SK-N-SH treated with all-trans-retinoic acid at 6 μM for 48 hours (cell line): ENCODE measurements at places on chromosomes 3 and 15.

DNA sequence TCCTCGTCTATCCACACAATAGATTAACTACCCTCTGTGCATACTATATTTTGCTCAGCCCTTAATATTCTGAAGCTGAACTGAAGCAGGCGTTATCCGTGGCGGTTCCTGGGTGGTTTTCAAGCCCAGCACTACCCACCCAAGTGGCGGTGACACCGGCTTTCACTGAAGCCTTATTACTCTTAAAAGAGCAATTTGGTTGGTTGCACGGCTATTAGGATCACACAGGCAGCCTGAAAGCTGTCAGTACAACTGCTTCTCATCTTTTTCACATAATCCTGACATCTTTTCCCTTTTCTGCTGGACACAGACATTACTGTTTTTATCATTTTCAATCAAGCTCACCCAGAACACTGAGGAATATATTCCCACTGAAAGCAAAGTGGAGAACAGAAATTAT is 525.3 kb upstream of the ZNF717 start:
- no peak for ATAC-seq

DNA sequence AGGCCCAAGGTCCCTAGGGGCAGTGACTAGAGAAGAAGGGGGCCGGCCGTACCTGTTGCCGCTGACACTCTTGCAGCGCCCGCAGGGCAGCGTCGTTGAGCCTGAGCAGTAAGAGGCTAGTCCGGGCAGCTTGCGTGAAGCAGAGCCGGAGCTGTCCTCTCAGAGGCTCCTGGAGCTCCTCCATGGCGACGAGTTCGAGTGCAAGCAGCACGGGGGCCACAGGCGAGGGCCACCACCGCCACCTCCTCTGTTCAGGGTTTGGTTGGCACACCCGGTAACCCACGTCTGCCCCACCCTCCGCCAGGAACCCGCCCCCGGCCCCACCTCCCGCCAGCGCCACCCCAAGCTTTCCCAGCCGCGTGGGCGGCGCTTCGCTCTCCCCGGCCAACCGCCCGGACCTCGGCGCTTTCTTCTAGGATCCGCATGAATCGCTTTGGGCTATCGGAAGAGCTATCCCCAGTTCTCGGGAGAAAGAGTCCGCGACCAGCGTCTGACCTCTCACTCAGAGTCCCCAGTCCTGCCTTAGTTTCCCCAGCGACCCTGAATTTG is at the start of gene ELL3:
ELL3 (minus strand) TSS at position 249 of the 549 bp plus-strand sequence; CDS start at position 184, 65 bp downstream.
- ATAC-seq: peak; percentile 74

DNA sequence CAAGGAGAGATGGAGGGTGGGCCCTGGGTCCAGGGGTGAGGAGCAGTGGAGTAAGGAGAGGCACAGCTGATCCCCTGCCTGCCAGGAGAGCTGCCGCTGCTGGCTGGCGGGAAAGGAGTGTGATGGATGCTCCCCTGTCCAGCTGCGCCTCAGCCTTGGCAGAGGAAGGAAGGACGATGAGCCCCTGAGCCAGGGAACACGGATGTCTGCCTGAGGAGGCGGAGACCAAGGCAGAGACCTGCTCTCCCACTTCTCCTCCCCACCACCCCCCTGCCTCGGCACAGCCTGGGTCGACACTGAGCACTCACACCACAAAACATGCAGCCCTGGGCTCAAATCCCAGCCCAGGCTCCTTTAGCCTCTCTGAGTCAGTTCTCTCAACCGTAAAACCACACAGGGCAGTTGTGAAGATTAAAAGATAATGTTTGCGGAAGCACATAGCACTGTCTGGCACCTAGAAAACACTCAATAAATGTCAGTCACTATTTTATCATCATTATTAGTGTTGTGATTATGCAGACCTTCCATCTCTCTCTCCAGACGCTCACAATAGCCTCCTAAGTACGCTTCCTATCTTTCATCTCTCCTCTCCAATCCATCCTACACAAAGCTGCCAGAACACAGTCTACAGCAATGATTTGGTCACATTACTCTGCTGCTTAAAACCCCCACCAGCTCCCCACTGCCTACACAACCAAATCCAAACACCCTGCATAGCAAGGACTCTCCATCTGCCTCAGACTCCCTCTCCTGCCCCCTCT is 52.2 kb downstream of the SEMA5B start:
- peak; percentile 80 for ATAC-seq

GRCh38 chr3:167653760-167654159 is at the start of gene WDR49:
WDR49 (minus strand) TSS chr3:167653942; CDS start chr3:167653425, 517 bp downstream.
- no peak for ATAC-seq

- no peak for ATAC-seq
Measured at GRCh38 chr15:73918784-73919183, 7.5 kb upstream of the LOXL1 start.

DNA sequence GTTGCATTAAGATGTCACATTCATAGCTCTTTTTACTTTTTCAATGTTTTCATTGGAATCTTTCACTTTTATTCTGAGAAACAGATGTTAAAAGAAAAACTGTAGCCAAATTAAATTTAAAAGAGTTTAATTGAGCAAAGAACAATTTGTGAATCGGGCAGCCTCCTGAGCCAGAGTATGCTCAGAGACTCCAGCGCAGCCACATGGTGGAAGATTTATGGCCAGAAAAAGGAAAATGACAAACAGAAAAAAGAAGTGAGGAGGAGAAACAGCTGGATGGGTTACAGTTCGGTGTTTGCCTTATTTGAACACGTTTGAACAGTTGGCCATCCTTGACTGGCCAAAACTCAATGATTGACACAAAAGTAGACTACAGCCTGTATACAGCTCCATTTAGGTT is 33.8 kb upstream of the RAB11A start:
- ATAC-seq: no peak

GRCh38 chr3:71816767-71817156 is 31.8 kb upstream of the PROK2 start:
- ATAC-seq: no peak

DNA sequence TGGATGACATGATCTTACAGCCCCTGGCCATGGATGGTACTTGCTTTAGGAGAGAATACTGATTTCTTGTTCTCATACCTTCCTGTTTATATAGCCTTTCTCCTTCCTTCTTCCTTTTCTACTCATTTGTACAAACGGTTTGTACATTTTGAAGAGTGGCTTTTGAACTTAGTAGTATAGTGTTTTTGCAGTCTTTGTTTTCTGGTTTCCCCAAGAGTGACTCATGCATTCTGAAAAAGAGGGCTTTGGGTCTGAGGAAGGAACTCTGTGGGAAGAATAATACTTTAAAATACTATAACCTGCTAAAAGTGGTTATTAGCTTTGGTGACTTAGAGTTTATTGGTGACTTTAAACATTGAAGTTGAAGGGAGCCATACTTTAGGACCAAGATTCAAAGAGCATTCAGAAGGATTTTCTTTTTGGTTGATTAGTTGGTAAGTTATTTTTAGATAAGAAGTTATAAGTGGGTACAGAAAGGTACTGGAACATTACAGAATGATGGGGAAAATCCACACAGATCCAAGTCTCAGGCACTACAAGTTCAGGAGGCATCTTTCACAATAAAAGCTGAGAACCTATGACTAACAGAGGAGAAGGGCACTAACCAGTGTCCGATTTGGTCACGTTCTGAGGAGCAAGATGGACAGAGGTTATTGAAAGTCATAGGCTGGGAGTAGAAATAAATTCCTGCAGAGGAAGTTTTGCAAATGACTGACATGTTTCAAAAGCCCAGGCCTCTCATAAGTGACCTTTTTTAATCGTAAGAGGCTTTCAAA is 369.6 kb upstream of the AZI2 start:
- no peak for ATAC-seq

DNA sequence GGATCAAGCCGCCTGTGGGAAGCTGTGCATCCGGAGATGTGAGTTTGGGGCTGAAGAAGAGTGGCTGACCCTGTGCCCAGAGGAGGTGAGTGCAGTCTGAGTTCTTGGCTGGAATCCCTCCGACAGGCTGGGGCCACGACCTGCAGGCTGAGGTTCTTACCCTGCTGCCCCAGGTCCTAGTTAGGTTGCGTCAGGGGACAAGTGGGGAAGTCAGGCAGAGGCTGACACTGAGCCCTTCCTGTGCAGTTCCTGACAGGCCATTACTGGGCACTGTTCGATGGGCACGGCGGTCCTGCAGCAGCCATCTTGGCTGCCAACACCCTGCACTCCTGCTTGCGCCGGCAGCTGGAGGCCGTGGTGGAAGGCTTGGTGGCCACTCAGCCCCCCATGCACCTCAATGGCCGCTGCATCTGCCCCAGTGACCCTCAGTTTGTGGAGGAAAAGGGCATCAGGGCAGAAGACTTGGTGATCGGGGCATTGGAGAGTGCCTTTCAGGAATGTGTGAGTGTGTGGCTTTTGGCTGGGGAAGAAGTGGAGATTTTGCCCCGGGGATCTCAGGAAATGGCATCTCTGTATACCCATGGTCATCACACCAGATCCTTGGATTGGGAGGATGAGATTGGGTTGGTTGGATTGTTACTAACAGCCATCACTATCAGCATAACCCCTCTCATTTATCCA is 1.3 kb downstream of the PPM1M start:
- ATAC-seq: peak; percentile 5; the same call in 2 of the 3 replicates

DNA sequence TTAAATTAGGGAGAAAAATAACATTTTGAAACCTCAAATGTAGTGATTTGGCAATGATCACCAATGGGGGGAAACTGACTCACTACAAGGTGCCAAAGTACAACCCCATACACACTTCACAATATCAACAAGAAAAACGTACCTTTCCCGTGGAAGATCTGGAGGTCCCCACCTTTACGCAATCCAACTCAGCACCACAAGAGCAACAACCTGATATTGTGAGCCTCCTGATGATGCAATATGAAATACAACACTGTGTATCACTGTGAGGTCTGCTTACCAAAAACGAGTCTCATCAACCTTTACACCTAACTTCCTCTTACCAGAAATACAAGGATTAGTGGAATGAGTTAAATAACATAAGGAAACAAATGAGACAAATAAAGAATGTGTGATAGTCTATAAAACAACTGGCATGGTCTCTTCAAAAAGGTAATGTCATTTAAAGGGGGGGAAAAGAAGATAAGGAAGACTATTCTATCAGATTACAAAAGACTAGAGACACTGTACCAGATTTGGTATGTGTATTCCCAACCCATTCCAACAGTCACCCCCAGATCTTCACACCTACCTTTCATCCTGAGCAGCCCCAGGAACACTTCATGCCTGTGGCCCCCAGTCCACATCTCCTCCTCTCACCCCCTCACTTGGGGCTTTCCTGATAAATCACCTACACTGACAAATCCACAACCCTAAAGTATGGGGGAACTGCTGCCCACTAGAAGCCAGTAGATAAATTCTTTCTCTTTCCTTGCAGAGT is 27.7 kb downstream of the DLG1 start:
- ATAC-seq: no peak

DNA sequence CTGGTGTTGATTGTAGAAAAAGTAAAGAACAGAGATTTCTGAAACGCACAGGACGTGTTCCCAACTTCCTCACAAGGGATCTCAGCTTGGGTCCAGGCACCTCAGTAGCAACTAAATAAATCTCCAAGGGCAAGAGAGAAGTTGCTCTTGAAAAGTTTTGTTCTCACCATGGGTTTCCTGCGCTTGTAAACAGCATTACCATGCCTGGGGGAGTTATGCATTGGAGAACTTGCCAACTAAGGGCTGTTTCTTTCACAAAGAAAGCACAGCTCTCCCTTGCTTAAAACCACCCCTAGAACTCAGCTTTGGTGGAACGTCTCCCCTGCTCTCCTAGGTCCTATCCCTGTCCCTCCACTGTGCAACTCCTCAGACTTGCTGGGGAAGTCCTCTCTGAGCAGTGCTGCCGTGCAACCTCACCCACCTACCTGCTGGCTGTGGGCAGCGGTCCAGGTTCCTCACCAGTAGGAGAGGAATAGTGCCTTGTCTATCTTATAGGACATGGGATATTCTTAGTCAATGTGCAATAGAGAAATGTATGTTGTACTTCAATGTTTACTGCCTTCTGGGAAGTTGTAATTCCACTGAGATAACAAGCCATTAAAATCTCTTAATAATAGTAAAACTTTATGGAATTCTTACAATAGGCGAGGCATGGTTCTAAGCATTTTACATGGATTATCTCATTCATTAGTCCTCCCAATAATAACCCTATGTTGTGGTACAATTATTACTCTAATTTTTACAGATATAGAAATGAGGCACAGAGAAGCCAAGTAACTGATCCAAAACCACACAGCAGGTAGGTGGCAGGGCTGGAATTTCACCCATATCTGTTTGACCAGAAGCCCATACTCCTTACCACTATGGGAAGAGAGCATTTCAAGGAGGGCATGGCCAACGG is 51.5 kb downstream of the UMPS start:
- no peak for ATAC-seq

- no peak for ATAC-seq
Measured at GRCh38 chr15:57562196-57562769, 29.4 kb upstream of the MYZAP start.

- ATAC-seq: peak; percentile 99
Measured at GRCh38 chr15:59349680-59350420, 22.8 kb downstream of the MYO1E start.

DNA sequence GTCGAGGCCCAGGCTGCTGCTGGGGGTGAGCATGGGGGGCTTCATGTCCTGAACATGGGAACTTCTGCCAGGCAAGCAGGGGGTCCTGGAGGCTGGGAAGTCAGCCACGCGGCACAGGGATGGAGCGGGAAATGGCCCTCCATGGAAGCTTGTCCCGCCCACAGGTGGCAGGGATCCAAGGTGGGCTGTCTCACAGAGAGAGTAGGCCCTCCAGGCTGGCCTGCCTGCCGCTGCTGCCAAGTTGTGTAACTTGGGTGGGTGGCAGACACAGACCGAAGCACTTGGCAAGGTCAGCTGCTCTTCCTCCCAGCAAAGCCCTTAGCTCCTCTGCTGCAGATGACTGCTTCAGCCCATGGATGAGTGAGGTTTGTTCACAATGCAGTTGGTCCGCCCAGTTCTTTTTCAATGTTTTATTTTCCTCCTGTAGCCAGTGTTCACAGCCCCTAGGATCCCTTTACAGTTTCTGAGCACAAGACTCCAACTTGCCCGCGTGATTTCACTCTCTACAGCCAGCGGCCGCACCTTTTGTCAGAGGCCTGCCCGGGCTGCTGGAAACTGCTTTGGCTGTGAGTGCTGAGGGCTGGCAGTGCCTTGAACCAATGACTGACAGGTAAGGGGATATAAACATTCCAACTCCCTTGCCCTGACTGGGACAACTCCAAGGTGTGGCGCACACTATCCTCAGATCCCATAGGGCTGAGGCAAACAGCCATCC is 26.7 kb downstream of the HCN4 start:
- no peak for ATAC-seq

GRCh38 chr3:24229468-24230221 is 265.0 kb downstream of the THRB start:
- ATAC-seq: no peak

DNA sequence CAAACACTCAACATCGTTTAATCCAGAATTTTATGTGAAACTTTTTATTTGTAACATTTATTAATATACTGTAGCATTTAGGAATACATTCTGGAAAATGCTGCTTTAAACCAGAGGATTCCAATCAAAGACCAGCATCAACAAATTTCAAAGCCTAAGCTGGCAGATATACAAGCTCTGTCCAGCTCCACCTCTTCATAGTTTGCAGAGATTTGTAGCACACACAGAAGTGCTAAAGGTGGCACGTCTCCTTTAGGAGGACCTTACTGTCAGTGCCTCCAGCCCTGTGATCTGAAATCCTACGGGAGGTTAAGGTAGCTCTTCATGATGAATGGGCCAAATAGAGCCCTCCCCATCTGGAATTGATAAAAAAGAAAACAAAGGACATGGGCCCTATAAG is 329.7 kb upstream of the NECTIN3 start:
- ATAC-seq: no peak

- ATAC-seq: no peak
Measured at GRCh38 chr3:15071699-15072098, 6.6 kb upstream of the MRPS25 start.
